ENCODE measurements at places on chromosomes 2 and 18.

DNA sequence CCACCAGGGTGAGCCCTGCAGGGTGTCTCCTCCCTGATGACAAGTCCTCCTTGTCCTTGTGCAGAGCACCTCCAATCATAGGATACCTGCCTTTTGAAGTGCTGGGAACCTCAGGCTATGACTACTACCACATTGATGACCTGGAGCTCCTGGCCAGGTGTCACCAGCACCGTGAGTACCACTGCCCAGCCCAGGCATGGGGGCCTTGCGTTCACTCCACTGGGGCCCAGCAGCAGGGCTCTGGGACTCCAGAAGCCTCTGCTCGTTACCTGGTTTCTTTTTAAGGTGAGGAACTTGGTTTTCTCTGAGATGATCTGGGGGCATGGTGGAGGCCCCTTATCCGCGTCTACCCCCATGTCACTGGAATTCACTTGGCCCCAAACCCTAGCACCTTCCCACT lies 36.5 kb upstream of the RPL31 start:
- no peak for DNase-seq

GRCh38 chr2:228268301-228268700 lies 86.8 kb upstream of the SPHKAP start:
- peak; percentile 31 for DNase-seq

DNA sequence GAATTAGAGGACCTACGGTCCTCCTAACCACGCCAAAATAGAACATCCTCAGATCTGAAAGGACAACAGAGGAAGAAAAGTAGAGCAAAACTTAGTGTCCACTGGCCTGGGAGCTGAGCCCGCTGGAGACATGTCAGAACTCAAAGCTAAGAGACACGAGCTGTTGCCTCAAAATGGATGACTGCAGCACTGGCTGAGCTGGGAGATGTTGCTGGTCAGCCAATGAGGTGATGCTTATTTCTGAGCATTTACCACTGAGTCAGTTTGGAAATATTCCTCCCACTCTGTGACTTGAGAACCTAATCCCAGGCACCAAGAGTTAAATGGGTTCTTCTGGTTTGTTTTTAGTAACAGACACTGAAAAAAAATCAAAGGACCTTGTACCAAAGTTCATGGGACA lies 32.6 kb downstream of the FBXO15 start:
- no peak for DNase-seq

DNA sequence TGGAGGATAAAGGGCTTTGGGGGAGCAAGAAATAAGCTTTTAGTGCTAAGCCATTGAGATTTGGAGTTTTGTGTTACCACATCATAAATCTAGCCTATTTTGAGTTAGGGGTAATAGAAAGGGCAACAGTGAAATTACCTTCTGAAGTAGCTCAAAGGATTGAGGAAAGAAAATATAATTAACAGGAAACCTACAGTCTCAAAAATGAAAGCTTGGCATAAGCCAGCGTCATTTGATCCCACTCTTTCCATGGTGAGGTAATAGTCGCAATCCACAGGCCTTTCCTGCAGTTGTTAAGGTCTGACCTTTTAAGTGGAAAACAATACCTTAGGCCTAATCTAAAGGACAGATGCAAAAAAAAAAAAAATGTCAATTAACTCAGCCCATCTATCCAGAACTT lies 182.7 kb downstream of the UXS1 start:
- no peak for DNase-seq

DNA sequence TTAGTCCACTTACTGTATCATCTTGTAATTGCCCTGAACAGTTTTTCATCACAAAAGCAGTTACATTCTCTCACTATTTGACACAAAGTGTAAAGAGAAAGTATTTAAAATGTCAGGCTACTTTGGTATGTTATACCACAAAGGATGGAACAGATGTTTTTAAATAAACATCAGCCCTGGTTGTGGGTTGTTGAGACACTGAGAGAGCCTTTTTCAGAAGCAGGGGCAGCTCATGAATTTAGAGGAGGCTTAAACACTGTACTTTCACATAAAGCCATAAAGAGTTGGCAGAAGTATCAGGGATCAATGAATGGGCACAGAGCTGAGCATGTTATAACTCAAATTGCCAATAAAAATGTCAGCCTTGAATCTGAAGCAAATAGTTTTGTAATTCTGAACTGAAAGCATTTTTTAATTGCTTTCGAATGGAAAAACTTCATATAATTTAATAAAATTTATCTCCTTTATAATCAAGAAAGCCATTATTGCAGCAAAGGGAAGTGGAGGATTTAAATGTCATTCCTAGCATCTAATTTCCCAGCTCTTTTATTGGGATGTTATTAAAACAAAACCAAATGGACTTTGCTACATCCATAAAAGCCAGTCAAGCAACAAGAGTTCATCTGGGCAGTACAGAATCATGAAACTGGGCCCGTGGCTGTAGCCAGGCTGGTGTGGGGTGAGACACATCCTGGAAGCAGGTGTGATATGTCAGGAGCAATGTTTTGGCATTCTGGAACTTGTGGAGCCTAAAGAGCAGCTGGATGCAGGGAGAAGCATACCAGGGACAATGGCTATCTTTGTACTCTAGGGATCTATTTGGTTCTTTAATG lies 95.1 kb upstream of the NT5C1B start:
- no peak for DNase-seq

DNA sequence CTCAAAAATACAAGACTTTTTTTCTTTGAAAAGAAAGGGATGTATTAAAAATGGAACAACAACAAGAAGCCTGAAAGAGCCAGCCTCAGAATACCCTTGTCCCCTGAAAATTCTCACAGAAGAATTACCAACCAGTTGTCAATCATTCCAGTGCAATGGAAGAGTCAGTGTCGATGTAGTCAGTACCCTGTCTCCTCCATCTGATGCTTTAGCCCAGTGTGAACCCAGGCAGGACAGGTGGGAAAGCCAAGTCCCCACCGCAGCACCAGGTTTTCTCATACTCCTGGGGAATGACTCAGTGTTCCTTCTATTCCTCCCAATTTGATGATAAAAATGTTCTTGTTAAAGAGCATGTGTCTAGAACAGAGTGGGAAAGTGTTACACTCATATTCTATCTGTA lies 332.0 kb upstream of the CHAC2 start:
- no peak for DNase-seq

DNA sequence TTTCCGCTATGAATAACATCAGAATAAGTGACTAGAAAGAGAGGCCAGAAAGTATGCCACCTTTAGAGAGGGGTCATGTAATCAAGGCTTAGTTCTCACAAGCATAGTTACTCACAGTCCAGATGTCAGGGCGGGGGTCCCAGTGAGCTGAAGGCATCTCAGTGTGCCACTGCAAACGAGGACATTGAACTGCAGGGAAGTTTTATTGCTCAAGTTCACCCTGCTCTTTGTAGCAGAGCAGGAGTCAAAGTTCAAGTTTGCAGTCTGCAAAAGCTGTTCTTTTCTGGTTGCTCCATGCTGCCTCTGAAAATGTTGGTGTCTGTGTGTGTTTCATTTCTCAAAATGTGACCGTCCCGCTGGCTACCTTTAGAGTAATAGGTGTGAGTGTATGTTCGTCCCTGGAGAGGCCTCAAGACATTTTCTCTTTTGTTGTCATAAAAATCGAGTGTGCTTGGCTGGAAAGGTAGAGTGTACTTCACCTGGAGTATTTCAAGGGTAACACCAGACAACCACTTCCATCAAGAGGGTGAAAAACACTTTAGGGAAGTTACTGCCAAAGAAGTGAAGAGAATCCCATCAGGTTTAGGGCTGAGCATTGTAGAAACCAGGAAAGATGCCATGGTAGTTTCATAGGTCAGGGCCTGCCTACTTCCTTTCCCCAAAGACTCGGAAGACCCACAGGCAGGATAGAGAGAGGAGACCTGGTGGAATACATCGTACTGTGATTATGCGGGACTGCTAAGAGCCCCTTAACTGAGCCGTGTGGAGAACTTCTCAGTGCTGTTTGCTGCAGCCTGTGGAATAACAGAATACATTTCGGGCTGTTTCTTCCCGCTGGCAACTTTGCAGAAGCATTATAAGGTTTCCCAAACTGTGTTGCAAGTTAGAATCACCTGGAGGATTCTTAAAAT lies 89.9 kb downstream of the LYPD6 start:
- DNase-seq: peak; percentile 20

DNA sequence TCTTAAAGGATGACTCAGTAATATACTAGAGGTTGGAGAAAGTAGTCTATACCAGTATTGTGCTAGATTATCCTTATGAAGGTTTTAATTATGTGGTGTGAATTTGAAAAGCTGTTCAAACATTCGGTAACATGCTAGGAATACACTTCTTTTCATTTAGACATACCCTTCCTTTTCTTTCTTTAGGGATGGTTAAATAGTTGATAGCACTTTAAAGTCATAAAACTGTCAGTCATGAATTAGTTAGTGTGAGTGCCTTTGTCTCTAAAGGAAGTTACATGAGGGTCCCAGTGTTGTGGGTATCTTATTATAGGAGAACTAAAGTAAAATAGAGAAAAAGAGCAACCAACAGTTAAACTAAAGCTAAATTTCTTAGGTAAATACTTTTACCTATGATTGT lies 149.3 kb downstream of the CSRNP3 start:
- no peak for DNase-seq

DNA sequence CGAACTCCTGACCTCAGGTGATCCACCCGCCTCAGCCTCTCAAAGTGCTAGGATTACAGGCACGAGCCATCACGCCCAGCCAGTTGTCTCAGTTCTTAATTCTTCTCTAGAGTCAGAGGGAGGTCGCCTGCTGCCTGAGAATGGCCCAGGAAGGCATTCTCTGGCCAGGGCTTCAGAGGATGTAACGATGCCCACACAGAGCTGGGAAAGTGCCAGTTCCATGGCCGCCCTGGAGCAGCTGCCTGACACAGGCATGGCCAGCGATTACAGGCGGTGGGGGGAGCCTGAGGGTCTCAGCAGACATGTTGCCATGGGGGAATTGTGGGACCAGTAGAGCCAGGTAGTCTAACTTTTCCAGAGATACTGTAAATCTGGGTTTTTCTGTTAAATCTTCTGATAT lies 25.6 kb upstream of the DNMT3A start:
- no peak for DNase-seq

- DNase-seq: no peak
Observed at GRCh38 chr2:135853401-135853800, 16.4 kb upstream of the LCT start.

GRCh38 chr2:55009277-55010060 lies 40.8 kb downstream of the RTN4 start:
- DNase-seq: peak; percentile 17

DNA sequence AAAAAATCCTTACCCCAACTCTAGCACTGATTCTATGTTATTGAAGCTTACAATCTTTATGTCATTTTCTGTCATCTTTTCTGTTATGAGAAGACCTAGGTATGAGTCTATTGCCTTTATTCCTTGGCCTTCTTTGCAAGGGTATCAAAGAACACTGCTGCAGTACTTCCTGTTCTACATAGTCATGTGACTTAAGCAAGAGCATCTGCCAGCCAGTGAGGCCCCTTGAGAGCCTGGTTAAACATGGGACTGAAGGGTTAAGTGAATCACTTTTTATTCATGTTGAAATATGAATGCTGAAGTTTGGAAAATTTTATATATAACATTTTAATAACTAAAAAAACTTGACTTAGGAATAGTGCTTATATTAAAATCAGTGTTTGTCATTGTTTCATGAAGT lies 844 bp upstream of the CPS1 start:
- DNase-seq: no peak

DNA sequence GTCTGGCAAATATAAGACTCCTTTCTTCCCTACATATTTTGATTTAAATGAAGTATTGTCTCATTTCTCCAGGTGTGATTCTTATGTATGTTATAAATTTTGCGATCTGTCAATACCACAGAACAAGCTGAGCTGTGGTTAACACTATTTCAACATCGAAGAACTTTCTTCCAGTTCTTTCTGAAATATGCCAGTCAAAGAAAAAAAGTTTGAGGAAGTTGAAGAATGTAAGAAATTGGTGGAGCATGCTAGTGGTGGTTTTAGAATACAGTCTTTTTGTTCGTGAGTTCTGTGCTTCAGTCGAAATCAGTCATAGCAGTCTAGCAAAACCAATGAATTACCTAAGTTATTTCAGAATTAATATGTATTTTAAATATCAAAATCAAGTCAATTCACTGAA lies 8.6 kb upstream of the COBLL1 start:
- DNase-seq: no peak

GRCh38 chr18:650428-650858 lies 7.0 kb upstream of the TYMS start:
- DNase-seq: no peak

DNA sequence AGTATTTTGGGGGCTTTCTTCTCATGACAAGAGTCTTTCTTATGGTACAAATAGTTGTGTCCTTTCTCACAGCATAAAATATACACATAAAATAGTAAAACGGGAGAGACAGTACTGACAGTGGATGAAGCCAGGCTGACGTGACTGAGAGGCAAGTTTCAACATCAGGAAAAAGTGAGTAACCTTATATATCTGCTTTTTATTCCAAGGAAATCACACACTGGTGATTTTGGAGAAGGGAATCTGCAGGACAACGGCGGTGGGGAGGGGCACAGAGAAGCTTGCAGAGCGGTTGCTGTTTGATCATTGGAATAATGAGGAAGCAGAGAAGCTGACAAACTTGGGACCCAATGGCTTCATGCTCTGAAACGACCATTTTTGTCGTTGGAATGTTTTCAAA lies 130.6 kb upstream of the ZNF236 start:
- DNase-seq: no peak

- no peak for DNase-seq
Observed at GRCh38 chr2:17506736-17507616, 11.3 kb downstream of the RAD51AP2 start.

DNA sequence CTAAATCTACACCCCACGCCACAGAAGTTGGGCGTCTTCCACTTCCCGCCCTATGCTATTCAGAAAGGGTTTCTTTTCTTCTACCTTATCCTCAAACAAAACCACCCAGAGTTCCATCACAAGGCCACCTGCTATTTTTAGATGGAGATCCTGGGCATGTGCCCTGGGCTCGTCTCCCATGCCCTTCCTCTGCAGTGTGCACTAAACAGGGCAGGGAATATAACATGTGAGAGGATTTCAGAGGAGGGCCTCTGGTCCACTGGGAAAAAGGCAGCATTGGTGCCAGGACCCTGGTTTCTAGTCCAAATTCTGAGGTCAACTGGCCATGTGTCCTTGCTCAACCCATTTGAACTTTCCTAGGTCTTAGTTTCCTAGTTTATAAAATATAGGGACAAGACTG lies 320.0 kb downstream of the NCKAP5 start:
- DNase-seq: no peak

GRCh38 chr2:71474116-71474743 lies 20.9 kb downstream of the DYSF start:
- no peak for DNase-seq

DNA sequence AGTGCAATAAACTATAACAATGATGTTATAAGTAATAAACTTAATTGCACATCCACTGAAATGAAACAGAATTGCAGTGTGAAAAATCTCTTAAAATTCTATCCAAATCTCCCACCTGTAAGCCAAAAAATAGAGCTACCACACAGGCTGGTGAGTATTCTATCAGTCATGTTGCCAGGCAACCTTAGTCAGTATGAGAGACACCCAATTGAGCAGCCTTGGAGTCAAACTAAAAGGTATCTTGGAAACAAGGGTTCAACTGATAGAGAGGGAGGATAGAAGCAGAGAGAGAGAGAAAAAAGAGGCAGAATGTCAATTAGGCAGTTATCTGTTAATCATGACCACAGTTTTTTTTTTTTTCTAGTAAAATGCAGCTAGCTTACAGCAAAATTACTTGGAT lies 45.8 kb downstream of the GALNT13 start:
- no peak for DNase-seq

GRCh38 chr2:173990245-173990644 lies 25.1 kb upstream of the SP3 start:
- DNase-seq: no peak

- no peak for DNase-seq
Observed at GRCh38 chr2:231117148-231117547, 7.7 kb downstream of the HTR2B start.

GRCh38 chr2:223050900-223051504 lies 988 bp upstream of the KCNE4 start:
- DNase-seq: no peak
